ENCODE measurements at places on chromosomes 2 and 18.

DNA sequence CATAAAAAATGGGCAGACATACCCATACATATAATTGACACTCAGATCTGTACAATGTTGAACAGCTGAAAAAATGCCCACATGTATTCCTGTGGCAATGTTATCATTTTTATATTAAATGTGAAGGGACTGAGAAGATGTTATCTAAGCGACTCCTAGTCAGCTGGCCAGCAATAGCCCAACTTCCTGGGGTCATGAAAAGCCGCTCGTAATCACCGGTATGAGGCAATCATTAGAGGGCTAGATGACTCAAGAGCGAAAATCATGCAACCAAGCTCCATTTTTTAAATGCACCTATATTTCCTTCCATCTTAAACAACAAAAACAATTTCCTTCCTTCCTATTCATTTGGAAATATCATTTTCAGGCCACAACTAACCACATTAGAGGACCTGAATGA is 274.6 kb upstream of the CCDC68 start:
- ATAC-seq, result no peak

DNA sequence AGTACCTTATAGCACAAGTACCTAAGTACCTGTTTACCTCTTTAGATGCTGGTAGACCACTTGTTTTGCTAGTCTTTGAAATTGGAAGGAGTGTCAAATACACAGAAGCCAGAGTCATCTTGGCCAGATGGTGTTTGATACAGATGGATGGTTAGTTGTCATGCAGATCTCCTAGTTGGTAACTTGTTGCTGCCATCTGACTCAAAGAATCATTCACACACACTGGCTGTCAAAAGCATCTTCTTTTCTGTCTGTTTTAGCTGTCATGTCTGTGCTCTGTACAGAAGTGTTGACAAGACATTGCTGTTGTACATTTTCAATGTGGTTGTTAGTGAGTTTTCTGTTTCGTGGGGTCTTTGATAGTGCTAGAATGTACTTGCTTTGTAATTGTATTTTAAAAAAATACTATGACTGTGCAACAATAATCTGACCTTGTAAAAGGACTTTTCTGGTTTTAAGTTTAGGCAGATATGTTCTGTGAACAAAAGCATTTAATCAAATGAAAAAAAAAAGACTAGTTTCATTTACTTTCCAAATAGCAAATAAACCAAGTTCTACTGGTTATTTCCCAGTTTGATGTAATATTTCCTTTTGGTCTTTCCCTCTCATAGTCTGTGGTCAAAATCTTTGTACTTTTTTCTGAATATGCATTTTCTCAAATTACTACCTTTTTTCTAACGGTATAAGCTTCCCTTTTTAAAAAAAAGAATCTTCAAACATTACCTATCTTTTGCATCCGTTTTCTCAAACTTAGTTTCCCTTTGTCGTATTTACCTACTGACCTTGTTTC is 39.9 kb downstream of the TANK start:
- ATAC-seq, result no peak

GRCh38 chr2:51505533-51505932 is 473.6 kb upstream of the NRXN1 start:
- no peak for ATAC-seq

GRCh38 chr18:30927517-30928075 is 114.9 kb downstream of the DSC3 start:
- no peak for ATAC-seq

- no peak for ATAC-seq
These were observed 98.5 kb upstream of the PKDCC start for GRCh38 chr2:41949091-41949882.
